ENCODE measurements at places on chromosomes 16 and 17.

DNA sequence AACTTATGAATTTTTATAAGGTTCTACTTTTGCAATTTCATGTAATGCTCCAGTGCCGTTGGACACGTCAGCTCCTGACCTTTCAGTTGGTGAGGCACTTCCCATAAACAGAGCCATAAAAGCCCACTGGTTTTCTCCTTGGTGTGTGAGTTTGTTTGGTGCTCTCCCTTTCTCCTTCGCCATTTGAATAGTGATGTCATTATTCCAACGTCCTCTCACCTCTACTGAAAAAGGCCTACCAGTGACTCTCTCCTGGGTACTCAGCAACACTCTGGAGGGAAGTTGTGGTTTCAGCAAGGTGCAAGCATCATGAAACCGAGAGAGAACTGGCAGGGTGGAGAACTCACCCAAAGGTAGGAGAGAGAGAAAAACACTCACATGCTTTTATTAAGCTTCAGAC lies 29.6 kb upstream of the HNF1B start:
- peak; percentile 21 for DNase-seq

- no peak for DNase-seq
Observed at GRCh38 chr16:74252329-74252728, 44.3 kb upstream of the PSMD7 start.

DNA sequence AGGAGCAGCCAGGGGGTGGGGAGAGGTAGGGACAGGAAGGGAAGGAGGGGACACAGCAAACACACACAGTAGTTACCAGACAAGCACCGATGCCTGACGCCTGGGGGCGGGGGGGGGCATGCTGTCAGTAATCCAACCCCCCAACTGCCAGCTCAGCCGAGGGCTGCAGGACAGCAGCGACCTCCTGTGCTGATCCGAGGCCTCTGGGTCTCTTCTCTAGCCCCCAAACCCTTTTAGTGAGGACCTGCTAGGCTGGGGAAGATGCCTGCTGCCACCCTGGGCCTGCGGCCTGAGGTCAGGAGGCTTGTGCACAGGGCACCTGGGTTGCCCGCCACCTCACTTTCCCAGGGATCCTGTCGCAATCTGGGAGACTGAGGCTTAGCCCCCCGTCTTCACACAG lies 11.6 kb downstream of the FLOT2 start:
- no peak for DNase-seq

DNA sequence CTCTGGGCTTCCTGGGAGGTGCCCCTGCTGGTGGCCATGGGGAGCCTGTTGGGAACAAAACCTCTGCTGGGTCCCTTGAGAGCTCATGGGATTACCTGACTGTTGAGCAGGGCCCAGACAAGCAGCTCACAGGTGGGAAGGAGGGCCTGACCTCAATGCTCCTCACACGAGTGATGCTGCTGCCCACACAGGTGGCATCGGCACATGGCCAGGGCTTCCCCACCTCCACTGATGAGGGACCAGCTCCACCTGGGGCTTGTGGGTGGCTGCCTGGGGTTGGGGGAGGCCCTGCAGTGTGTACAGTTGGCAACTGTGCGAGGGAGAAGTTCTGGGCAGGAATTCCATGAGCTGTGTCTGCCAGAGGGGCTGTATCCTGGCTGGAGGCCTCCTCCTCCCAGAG lies 87.8 kb upstream of the NLRP1 start:
- no peak for DNase-seq

DNA sequence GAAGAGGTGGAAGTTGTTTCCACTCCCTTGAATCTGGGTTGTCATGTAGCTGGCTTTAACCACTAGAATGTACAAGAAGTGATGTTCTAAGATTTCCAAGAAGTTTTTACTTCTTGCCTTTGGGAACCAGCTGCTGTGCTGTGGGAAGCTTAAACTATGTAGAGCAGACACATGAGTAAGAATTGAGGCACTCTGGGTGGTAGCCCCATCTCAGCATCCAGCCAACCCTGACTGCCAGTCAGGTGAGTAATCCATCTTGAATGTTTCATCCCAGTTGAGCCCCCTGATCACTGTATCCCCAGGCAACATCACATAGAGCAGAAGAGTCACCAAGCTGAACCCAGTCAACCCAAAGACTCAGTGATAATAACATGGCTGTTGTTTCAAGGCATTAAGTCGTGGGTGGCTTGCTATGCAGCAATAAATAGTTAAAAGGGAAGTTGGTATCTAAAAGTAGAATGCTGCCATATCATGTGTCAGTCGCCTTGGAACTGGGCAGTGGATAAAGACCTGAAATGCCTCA lies 62.8 kb upstream of the GPR139 start:
- no peak for DNase-seq

- DNase-seq, result no peak
Observed at GRCh38 chr17:82397449-82398335, 20.5 kb upstream of the HEXD start.

GRCh38 chr17:1852327-1852726 lies 22.5 kb downstream of the RPA1 start:
- no peak for DNase-seq

DNA sequence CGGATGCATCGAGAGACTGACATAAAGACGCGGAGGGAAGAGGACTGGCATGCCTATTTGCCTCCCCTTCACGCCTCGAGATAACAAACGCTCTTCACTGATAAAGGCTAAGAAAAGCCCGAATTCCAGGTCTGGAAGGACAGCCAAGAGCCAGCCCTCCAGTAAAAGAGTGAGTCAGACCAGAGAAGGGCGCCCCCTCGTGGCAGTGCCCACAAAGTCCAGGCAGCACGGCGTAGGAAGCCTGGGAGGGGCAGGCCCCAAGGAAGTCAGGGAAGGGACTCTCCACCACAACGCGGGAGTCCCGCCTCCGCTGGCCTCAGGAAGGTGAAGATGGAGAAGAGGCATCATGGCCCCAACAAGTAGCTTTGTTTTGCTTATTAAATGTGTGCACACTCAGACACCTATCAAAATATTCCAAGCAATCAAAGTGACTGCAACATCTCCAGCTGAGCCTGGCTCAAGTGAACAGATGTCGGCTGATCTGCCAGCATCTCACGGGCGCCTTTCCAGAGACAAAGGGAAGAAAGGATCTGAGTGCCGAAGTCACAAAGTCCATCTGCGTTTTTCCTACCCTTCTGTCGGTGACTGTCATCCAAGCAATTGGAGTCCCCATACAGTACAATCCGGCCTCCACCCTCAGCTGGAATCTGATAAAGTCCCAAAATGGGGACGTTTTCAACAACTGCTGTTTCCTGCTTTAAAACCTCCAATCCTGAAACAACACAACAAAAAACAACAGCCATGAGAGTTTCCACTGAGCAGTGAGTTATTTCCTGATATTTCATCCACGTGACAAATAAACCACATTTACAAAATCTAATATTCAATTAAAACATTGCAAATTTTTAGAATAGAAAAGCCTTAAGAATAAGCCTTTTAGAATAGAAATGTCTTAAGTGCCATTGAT lies 20.4 kb upstream of the SLC38A8 start:
- peak; percentile 60 for DNase-seq

DNA sequence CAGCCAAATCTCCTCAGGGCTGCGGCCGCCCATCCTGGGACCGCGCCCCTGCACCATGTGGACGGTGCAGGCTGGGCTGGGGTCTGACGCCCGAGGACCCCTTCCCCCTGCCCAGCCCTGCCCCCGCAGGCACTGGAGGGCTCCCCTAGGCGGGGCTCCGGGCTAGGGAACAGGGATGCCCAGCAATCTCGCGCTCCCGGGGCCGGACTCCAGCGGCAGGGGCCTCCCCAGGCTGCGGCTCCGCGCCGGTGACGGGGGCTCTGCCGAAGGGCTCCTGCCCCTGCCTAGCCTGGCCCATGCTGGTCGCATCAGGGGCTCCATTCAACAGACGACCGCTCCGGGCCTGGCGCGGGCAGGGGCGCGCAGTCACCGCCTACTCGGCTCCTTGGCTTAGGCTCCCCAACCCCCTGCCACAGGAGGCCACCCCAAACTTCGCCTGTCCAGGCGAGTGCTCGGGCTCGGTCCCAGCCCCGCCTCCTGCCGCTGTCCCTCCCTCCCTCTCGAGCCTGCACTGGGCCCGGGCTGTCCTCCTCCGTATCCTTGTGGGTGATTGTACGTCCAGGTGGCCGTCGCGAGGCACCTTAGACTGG lies 27.4 kb upstream of the ADORA2B start:
- DNase-seq, result no peak

- DNase-seq, result no peak
Observed at GRCh38 chr17:74080656-74081582, 122.6 kb upstream of the RPL38 start.

DNA sequence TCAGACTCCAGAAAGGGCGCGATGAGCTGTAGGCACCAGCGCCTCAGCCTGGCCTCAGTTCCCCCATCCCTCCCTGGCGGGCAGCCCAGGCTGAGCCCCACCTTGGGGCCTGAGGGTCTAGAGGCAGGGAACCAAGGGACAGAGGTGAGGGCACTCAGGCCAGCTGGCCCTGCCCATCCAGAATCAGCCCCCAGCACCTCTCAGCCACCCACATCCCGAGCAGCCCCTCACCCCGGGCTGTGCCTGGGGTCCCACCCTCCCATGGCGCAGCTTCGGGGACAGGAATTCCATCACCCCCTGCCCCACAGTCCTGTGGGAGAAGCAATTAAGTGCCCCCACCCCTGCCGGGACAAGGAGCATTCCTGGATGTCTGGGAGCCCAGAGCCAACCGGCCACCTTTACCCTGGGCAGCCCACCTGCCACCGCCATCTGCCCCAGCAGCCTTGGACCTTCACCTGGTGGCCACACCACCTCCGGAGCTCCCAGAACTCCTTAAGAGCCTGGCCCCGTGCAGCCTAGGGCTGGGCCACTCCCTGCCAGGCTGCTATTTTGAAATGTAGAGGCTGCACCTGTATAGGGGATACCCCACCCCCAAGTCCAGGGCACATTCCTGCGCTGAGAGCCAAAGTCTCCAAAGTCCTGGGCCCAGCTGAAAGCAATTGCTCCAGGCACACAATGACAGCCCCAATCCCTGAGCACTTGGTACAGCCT lies 33.7 kb upstream of the PVALEF start:
- DNase-seq, result no peak
